PC-9 (cell line): ENCODE measurements at places on chromosomes 1 and 21. TPM values are rescaled to one million over a fixed set of nuclear protein-coding genes. Genes with fewer than 3 reads are reported as not detected.

PIGR gene
- total RNA-seq, result 0.10 TPM in 1 of 2 replicates, not detected in the other

DNA sequence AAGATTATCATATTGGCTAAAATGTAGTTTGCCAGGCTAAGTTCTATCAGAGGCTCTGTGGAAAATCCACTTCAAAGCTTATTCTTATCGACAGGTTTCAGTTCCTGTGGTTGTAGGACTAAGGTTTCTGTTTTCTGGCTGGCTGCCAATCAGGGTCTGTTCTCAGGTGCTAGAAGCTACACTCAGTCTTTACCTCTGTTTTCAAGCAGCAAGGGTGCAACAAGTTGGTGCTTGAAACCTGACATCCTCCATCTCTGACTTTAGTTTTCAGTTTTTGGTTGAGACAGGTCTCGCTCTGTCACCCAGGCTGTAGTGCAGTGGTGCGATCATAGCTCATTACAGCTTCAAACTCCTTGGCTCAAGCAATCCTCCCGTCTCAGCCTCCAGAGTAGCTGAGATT is 15.3 kb upstream of the TMCO2 start:
- no peaks in the 10 kb centered on the region for H3K4me1 ChIP-seq
- H3K4me3 ChIP-seq, result no peak overlapping the region
- peaks cover 39% of the 10 kb centered on the region for H3K36me3 ChIP-seq
- no peaks in the 10 kb centered on the region for H3K27me3 ChIP-seq

ASAP3 gene
- total RNA-seq, result 17.6 and 24.1 TPM in 2 replicates

- no peaks in the 10 kb centered on the region for H3K36me3 ChIP-seq
- H3K27ac ChIP-seq, result no peak overlapping the region
- no peaks in the 10 kb centered on the region for H3K27me3 ChIP-seq
- no peaks in the 10 kb centered on the region for H3K4me1 ChIP-seq
- no peak overlapping the region for H3K4me3 ChIP-seq
Observed at GRCh38 chr1:66712839-66713238, 39.4 kb upstream of the DYNLT5 start.

- H3K27ac ChIP-seq, result no peak overlapping the region
- H3K4me1 ChIP-seq, result no peaks in the 10 kb centered on the region
- no peak for DNase-seq
- H3K4me3 ChIP-seq, result no peak overlapping the region
- no peaks in the 10 kb centered on the region for H3K27me3 ChIP-seq
Observed at GRCh38 chr1:105544475-105544874, 1512.0 kb upstream of the PRMT6 start.

GRCh38 chr21:36602735-36603134 is 96.2 kb upstream of the SIM2 start:
- H3K4me1 ChIP-seq, result no peaks in the 10 kb centered on the region
- no peaks in the 10 kb centered on the region for H3K36me3 ChIP-seq
- no peak overlapping the region for H3K4me3 ChIP-seq
- H3K27me3 ChIP-seq, result no peaks in the 10 kb centered on the region
- DNase-seq, result no peak

TMEM69 gene
- total RNA-seq, result 25.5 and 49.4 TPM in 2 replicates

GRCh38 chr21:17139696-17140095 is 373.1 kb upstream of the CXADR start:
- no peaks in the 10 kb centered on the region for H3K36me3 ChIP-seq
- H3K4me3 ChIP-seq, result peak overlapping the region; percentile 46; the same call in 1 of the 2 replicates
- no peaks in the 10 kb centered on the region for H3K4me1 ChIP-seq
- DNase-seq, result no peak
- no peaks in the 10 kb centered on the region for H3K27me3 ChIP-seq
- no peak overlapping the region for H3K27ac ChIP-seq

CELA3B gene
- total RNA-seq, result not detected in 2 replicates

DNA sequence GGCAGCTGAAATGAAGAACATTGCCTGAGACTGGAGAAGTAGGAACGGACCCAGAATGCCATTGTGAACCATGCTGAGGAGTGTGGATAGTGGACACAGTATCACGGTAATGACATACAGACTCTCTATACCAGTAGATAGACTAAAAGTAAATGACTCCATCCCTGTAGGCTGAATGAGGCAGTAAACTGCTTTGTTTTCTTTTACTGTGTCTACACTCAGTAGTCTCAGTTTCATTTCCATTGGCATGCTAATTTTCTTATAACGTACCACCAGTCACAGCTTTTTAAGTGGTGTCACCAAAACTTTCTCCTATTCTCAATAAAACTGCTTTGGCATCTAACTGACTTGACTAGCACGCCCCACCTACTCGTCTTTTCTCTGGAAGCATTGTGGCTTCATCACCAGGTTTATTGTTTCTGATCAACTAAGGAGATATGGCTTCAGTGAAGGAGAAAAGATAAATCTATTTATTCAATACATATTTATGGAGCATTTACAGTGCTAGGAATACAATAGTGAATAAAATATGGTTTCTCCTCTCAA is 8.4 kb upstream of the ZNF697 start:
- no peaks in the 10 kb centered on the region for H3K36me3 ChIP-seq
- H3K27me3 ChIP-seq, result no peaks in the 10 kb centered on the region
- DNase-seq, result no peak
- peaks cover 19% of the 10 kb centered on the region for H3K4me1 ChIP-seq
- H3K27ac ChIP-seq, result no peak overlapping the region

WNT3A gene
- 0.24 and 0.53 TPM in 2 replicates for total RNA-seq

PLA2G2A gene
- total RNA-seq, result not detected in 2 replicates

PDC gene
- not detected in 2 replicates for total RNA-seq

GRCh38 chr1:15758953-15759661 is 512 bp downstream of the FBLIM1 start:
- no peak for DNase-seq
- H3K36me3 ChIP-seq, result no peaks in the 10 kb centered on the region
- peaks cover 15% of the 10 kb centered on the region for H3K4me1 ChIP-seq
- no peaks in the 10 kb centered on the region for H3K27me3 ChIP-seq
- peak overlapping the region; percentile 72 for H3K4me3 ChIP-seq

DNA sequence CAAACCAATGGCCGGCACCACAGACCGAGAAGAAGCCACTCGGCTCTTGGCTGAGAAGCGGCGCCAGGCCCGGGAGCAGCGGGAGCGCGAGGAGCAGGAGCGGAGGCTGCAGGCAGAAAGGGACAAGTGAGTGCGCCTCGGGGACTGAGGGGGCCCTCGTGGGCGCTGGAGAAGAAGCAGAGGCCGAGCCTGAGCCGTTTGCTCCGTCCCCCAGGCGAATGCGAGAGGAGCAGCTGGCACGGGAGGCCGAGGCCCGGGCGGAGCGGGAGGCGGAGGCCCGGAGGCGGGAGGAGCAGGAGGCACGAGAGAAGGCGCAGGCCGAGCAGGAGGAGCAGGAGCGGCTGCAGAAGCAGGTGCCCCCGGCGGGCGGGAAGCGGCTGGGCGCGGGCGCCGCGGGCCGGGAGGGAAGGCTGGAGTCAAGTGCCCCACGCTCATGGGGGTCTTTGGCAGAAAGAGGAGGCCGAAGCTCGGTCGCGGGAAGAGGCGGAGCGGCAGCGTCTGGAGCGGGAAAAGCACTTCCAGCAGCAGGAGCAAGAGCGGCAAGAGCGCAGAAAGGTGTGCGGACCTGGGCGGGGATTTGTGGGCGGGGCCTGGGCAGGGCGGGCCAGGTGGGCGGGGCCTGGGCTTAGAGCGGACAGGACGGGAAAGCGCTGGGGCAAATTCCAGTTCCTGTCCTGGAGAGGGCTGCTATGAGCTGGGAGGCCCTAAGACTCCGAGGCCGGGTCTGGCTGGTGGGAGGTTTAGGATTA is 22.7 kb downstream of the MAP7D1 start:
- no peak for DNase-seq
- no peaks in the 10 kb centered on the region for H3K27me3 ChIP-seq
- H3K36me3 ChIP-seq, result peaks cover 9% of the 10 kb centered on the region; the same call in 1 of the 2 replicates
- no peaks in the 10 kb centered on the region for H3K4me1 ChIP-seq

- no peaks in the 10 kb centered on the region for H3K4me1 ChIP-seq
- H3K4me3 ChIP-seq, result no peak overlapping the region
- no peak for DNase-seq
- no peaks in the 10 kb centered on the region for H3K36me3 ChIP-seq
Observed at GRCh38 chr1:191016765-191017164, 539.1 kb upstream of the BRINP3 start.

TRIM67 gene
- not detected in 2 replicates for total RNA-seq

DNA sequence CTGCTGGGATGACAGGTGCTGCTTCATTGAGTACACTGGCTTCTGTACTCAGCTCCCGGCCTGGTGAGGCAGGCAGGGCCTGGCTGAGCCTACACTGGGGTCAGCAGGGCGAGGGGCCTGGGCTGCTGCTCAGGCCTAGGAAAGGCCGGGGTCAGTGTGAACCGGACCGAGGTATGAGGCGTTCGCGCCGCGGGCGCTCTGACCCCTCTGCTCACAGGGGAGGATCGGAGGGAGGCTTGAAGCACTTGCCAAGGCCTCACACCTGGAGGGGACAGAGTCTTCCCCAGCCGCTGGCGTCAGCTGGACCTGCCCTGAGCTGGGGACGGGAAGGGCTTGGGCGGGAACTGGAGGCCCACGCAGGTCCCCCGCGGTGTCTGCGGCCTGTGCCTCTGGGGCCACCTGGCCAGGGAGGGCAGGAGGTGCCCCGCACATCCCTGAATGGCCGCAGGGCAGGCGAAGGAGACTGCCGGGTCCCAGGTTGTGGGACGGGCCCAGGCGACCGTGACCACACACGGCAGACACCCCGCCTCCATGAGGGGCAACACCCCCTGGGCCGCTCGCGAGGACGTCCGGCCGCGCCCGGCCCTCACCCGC is 466 bp downstream of the PEX10 start:
- DNase-seq, result no peak
- H3K4me1 ChIP-seq, result peaks cover 24% of the 10 kb centered on the region
- peak overlapping the region; percentile 97 for H3K4me3 ChIP-seq
- H3K36me3 ChIP-seq, result no peaks in the 10 kb centered on the region
- no peaks in the 10 kb centered on the region for H3K27me3 ChIP-seq

EFNA3 gene
- 6.7 and 8.8 TPM in 2 replicates for total RNA-seq

- DNase-seq, result no peak
- no peak overlapping the region for H3K27ac ChIP-seq
- H3K36me3 ChIP-seq, result no peaks in the 10 kb centered on the region
- H3K4me3 ChIP-seq, result no peak overlapping the region
- peaks cover 6% of the 10 kb centered on the region; the same call in 1 of the 2 replicates for H3K4me1 ChIP-seq
- H3K27me3 ChIP-seq, result no peaks in the 10 kb centered on the region
Observed at GRCh38 chr1:116474921-116475849, 95.6 kb downstream of the CD58 start.

MROH9 gene
- not detected in 2 replicates for total RNA-seq

DNA sequence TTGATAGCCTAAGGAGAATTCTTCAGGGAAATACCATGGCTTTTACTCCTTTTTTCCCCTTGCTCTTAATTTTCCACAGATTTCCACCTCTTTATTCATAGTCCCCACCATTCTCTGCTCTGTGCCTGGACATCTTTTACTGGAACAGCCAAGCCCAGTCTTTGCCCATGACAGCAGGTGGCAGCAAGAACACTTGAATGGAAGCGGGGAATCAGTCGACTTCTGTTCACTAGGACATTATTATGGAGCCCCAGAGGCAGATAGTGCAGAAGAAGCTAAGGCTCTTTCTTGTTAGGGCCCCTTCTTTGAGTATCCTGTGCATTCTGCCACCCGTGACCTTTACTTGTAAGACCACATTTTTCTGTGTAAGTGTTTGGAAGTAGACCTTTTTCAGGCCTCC is 6.3 kb downstream of the OR14I1 start:
- no peak overlapping the region for H3K4me3 ChIP-seq
- no peak for DNase-seq
- no peaks in the 10 kb centered on the region for H3K27me3 ChIP-seq
- H3K4me1 ChIP-seq, result no peaks in the 10 kb centered on the region
- no peaks in the 10 kb centered on the region for H3K36me3 ChIP-seq

DNA sequence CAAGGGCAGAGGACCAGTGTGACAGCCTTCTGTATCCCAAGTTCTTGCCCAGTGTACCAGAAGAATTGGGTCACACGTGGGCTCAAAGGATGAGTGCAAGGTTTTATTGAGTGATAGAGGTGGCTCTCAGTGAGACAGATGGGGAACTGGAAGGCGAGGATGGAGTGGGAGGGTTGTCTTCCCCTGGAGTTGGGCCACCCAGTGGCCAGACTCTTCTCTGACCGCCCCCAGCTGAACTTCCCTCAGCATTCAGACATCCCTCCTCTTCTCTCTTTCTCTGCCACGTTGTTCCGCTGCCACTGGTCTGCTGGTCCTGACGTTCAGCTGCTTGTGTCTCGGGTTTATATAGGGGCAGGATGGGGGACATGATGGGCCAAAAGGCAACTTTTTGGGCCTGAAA is 150.1 kb upstream of the IVNS1ABP start:
- no peak for DNase-seq
- no peaks in the 10 kb centered on the region for H3K4me1 ChIP-seq
- no peaks in the 10 kb centered on the region for H3K27me3 ChIP-seq
- no peak overlapping the region for H3K4me3 ChIP-seq
- no peaks in the 10 kb centered on the region for H3K36me3 ChIP-seq

DNA sequence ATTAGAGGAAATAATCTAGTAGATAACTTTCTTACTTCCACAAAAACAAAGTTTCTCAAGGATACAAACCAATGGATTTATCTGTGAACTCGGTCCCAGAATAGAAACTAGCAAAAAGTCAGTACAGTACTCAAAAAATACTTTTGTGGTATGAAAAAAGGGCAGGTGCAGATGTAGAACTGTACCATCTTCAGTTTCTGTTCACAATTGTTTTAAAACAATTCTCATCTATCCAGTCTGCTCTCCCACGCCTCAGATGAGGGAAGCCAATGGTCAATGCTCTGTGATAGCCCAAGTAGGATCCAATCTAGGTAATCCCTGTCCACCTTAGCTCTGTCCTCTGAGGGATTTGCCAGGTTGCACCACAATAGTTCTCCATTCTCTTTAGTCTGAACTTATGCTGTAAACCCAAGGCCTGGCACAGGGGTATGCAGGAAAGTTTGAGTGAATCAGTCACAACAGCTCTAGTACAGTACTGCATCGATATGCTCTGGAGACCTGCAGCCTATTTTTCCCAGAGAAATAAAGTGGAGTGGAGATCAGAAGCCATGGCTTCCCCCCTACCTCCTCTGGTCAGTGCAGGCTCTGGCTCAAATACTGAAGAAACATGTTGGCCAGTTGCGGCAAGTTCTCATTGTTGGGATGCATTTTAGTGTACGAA is 1.4 kb downstream of the KTI12 start:
- no peak overlapping the region for H3K27ac ChIP-seq
- peaks cover 11% of the 10 kb centered on the region for H3K4me1 ChIP-seq
- H3K36me3 ChIP-seq, result no peaks in the 10 kb centered on the region
- DNase-seq, result no peak

GRCh38 chr1:6918186-6918924 is 133.1 kb downstream of the CAMTA1 start:
- DNase-seq, result no peak
- no peak overlapping the region for H3K27ac ChIP-seq
- H3K27me3 ChIP-seq, result peaks cover 17% of the 10 kb centered on the region
- no peaks in the 10 kb centered on the region for H3K36me3 ChIP-seq

NRDC gene
- 217 and 219 TPM in 2 replicates for total RNA-seq

KCND3 gene
- not detected in 2 replicates for total RNA-seq

PTPN14 gene
- total RNA-seq, result 59.2 and 78.9 TPM in 2 replicates

- no peak overlapping the region for H3K27ac ChIP-seq
- H3K36me3 ChIP-seq, result no peaks in the 10 kb centered on the region
- H3K4me1 ChIP-seq, result no peaks in the 10 kb centered on the region
- H3K27me3 ChIP-seq, result no peaks in the 10 kb centered on the region
- no peak overlapping the region for H3K4me3 ChIP-seq
- no peak for DNase-seq
Observed at GRCh38 chr1:47850451-47850850, 146.7 kb downstream of the TRABD2B start.
